ENCODE measurements at places on chromosomes 4 and X.
A peak's percentile ranks its signal among the peaks of the same experiment; 100 is the strongest.

DNA sequence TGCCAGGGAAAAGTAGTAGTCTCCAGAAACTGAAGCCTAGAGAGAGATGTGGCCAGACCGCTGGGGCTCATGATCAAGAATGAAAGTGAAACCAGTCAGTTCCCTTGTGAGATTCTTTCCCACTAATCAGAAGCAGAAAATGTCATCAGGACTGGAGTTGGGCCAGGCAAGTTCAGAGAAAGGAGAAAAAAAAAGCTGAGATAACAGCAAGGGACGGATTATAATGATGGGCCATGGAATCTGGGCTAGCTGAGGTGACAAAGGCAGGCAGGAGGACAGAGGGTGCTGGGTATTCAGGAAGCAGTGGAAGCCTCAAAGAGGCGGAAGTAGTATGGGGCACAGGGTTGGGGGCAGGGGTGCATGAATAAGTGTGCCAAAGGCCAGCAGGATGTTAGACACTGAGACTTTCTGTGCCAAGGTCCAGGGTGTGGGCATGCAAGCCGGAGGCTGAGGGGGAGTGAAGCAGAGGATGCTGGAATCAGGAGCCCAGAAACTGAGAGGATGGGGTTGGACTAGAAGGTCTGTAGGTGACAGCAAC is 2.5 kb downstream of the CXorf38 start:
- peak; percentile 47 for DNase-seq

DNA sequence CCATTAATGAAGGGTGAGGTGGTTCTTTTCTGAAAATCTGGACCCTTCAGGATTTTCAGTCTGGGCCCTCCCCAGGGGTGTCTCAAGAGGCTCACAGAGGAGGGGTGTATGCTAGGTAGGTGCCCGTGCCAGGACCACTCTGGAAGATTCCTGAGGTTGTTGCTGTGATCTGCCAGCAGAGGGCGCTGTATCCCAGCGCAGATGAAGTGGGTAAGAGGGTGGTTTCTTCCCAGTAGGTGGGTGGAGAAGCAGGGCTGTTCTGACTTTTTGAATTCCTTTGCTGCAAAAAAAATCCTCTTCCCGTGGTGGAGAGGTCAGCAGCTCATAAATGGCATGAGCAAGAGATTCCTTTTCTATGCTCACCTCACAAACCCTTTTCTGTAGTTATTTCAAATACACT is 51.1 kb downstream of the SCML1 start:
- no peak for DNase-seq

DNA sequence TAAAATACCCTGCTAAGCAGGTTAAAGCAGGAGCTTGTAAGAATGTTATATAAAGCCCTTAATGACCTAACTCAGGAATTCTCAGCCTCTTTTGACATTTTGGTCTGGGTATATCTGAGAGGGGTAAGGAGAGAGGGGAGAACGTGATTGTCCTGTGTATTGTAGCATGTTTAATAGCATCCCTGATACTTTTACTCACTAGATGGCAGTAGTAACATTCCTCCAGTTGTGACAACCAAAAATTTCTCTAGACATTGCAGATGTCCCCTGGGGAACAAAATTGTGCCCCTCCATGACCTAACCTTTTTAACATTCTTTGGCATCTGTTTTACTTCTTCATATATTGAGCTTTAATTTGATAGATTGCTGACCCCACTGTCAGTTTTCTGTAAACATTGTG is 17.9 kb downstream of the SMARCA5 start:
- no peak for DNase-seq

- no peak for DNase-seq
Measured at GRCh38 chr4:94306713-94307112, 35.9 kb downstream of the HPGDS start.

GRCh38 chrX:56800307-56800706 is 71.3 kb downstream of the NBDY start:
- no peak for DNase-seq

GRCh38 chr4:7403001-7403400 is 31.7 kb downstream of the PSAPL1 start:
- DNase-seq, result no peak

- peak; percentile 1 for DNase-seq
Measured at GRCh38 chrX:103254171-103254824, 657 bp downstream of the TCEAL8 start.

- no peak for DNase-seq
Measured at GRCh38 chrX:154458116-154458953, at the start of gene PLXNA3. PLXNA3 (plus strand) TSS chrX:154458281; CDS start chrX:154460184, 1,903 bp downstream.

- no peak for DNase-seq
Measured at GRCh38 chr4:123622572-123622971, 226.0 kb downstream of the SPRY1 start.

GRCh38 chrX:96314985-96315384 is 369.7 kb upstream of the DIAPH2 start:
- no peak for DNase-seq

DNA sequence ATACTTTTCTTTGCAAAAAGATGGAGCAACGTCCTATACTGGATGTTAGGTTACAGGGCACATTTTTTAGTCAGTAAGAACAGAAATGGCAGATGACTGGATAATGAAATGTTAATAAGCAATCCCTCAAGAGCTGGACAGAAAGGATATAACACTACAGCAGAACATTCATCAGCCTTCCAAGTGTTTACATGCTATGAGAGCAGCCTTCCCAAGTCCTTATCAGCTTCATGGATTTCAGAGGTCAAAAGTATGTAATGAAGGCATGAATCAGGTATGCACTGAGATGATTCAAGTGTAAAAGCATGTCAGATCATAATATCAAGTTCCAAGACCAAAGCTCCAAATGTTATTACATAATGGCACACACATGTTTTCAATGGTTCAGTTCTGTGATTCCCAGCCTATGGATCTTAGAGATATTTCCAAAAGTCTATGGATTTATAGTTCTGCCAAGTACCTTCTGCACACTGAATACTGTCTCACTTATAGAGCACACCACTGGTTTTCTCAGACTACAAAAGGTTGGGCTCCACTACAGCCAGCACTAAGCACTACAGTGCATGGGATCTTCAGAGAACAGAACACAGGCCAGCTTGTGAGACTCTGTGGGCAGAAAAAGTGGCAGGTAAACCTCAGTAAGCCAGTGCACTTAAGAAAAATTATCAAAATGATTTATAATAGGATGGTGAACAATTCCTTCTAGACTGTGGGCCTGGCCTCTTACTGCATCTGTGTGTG is 49.2 kb downstream of the GPC4 start:
- DNase-seq, result peak; percentile 59

DNA sequence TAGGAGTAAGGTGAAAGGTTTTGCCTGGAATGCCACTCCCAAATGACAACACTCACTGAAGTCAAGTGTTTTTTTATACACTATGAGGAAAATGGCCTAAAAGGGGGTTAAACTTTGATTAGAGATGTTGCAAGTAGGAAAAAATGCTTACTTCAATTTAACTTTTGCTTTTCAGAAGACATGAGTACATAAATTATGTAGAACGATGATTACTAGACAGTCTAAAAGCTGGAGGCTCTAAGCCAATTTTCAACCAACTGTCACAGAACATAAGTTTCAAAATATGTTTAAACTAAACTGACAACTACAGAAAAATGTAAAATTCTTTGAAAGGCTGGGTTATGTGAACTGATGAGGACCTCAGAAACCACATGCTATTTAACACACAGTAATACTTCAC is 83.4 kb downstream of the SHISA3 start:
- peak; percentile 29 for DNase-seq

- no peak for DNase-seq
Measured at GRCh38 chr4:129532573-129532972, 436.6 kb downstream of the C4orf33 start.

DNA sequence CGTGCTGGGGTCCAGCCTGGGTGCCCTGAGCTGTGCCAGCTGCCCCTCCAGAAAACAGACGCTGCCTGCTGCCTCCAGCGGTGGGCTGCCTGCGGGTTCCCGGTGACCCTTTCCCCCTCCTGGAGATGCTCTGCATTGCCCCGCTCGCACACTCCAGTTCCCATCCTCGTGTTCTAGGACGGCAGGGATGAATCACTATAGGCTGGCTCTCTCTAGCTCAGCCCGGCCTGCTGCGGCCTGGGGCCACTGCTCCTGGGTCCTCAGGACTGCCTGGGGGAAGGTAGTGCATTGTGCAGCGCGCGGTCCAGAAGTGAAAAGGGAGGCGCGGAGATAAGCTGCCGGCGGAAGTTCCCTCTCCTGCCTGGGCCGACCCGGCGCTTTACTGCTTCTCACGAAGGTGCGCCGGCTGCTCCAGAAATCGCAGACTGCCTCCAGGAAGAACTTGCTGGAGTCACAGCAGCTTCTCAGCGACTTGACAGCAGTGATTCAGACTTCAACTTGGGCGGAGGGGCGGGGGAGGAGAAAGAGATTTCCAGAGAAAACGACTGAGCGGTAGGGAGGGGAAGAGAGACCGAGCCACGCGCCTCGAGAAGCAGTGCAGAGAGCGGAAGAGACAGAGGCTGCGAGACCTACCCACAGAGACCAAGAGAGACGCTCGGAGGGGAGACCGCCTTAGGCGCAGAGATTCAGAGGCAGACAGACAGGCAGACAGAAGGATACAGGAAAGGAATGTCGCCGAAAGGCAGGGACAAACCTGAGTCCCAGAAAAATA is 6.7 kb upstream of the MSX1 start:
- peak; percentile 52 for DNase-seq

GRCh38 chr4:65510976-65511375 is 159.3 kb downstream of the EPHA5 start:
- DNase-seq, result no peak

GRCh38 chrX:154369449-154370299 is 4.8 kb downstream of the FLNA start:
- peak; percentile 92 for DNase-seq

DNA sequence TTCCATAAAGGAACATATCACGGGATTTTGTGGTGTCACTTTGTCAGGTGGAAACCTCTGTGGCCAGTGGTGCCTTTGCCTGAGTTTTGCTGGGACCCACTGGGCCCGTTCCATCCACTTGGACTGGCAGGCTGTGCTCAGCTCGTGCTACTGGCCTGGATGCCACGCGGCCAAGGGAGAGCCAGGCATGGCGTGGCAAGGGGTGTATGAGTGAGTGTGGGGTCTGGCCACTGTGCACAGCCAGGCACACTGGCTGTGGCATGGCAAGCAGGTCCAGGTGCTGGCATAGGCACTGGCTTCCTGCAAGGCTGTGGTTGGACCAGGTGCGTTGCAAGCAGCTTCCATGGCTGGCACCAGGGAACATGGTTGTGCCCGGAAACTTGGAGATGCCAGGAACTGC is 60.8 kb downstream of the TBCK start:
- no peak for DNase-seq

Measured in fibroblast of skin of left quadriceps (primary cell).